Endothelial cell (in vitro differentiated cells): ENCODE measurements at places on chromosomes 7 and 10.

DNA sequence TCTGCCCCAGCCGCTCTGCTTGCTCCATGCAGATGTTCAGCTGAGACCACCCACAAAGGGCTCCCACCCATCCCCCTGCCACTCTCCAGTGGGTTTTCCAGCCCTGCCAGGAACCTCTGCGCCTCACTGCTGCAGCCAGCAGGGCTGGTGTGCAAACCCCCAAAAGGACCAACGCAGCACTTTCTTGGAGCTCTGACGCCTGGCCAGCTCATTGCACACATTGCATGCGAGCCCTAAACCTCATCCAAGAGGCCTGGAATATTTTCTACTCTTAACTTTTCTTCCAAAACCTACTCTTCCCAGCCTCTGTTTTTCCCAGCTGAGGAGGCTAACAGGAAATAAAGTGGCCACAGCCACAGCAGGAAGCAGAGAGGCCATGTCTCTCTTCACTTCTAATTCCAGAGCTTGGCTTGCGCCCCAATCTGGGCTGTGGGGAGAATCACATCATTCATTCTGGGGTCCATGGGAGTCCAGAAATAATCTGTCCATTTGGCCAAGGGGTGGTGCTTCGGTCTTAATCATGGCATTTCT lies 4.6 kb upstream of the FAM170B start:
- no peak for DNase-seq

DNA sequence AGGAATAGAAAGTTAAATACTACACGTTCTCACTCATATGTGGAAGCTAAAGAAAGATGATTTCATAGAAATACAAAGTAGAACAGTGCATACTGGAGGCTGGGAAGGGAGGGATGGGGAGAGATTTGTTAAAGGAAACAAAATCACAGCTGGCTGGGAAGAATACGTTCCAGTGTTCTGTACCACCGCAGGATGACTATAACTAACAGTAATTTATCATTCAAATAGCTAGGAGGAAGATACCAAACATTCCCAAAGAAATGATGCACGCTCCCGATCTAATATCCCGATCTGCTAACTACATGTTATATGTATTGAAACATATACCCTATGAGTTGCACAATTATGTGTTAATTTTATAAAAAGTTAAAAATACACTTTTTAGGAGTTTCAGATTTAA lies 162.3 kb downstream of the ZMYND11 start:
- DNase-seq, result no peak

- no peak for DNase-seq
Measured at GRCh38 chr7:108581655-108582491, 12.2 kb downstream of the DNAJB9 start.

GRCh38 chr7:157715071-157715937 lies 378.5 kb downstream of the DNAJB6 start:
- DNase-seq, result no peak

- DNase-seq, result no peak
Measured at GRCh38 chr7:100575746-100576383, 2.2 kb upstream of the SAP25 start.

- no peak for DNase-seq
Measured at GRCh38 chr7:129144834-129145668, 544 bp downstream of the TSPAN33 start.

GRCh38 chr10:22325272-22326144 lies 4.6 kb downstream of the BMI1 start:
- peak; percentile 83 for DNase-seq

DNA sequence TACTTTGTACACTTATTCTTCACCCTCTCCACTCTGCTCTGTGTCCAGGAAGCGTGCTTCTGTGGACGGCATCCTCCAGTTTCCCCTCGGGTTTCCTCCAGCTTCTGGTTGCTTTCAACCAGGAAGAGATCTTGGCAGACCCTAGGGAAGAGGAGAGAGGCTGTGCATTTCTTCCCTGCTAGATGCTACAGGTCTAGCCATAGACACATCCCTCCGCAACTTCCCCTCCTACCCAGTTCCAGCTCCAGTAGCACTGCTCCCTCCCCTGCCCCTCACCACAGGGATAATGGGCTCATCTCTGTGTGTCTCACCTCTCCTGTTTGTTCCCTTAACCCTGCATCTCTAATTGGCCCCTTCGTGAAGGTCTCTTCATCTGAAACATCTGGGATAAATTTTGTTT lies 16.3 kb downstream of the TLL2 start:
- no peak for DNase-seq

- peak; percentile 85 for DNase-seq
Measured at GRCh38 chr10:15209827-15210509, 41.5 kb upstream of the NMT2 start.

GRCh38 chr10:123952099-123952498 lies 60.5 kb upstream of the CPXM2 start:
- no peak for DNase-seq

GRCh38 chr7:85033263-85033662 lies 153.6 kb downstream of the SEMA3D start:
- no peak for DNase-seq
